ENCODE measurements at places on chromosomes 3 and 15.

DNA sequence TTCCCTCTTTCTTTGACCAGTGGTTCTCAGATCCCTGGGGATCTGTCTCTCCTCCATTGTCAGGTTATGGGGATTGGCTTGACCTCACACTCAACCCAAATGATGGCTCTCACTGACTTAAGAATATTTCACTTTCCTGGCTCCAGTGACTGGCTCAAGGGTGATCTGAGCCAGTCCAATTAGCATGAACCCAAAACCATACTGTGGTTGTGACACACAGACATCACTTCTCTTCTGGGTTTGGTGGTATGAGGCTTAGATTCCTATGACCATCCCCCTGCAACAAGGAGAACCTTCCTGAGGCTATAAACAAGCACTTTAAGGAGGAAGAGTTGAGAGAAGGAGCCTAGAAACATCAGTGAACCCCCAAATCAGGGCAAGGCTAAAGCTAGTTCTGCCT lies 85.8 kb downstream of the KCNAB1 start:
- no peak for DNase-seq

DNA sequence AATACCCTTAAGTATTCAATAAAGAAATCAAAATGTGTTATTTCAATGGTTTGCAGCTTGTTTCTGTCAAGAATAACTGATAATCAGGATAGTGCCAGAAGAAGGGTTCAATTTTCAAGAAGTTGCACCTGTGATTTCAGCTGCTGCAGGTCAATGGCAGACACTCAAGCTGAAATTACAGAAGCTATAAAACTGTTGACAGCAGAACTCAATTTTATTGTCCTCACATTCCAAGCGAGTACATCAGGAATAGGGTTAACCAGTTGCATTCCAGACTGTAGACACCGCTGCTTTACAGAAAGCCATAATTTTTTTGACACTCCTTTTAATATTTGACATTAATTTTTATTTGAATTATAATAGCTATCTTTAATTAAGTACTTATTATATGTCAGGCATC lies 364.1 kb downstream of the CGGBP1 start:
- no peak for DNase-seq

- no peak for DNase-seq
Measured at GRCh38 chr3:122576174-122576940, 1.1 kb upstream of the PARP15 start.

GRCh38 chr3:106103383-106103782 lies 234.6 kb upstream of the CBLB start:
- no peak for DNase-seq

GRCh38 chr15:78828920-78829319 lies 17.7 kb upstream of the ADAMTS7 start:
- DNase-seq: no peak

DNA sequence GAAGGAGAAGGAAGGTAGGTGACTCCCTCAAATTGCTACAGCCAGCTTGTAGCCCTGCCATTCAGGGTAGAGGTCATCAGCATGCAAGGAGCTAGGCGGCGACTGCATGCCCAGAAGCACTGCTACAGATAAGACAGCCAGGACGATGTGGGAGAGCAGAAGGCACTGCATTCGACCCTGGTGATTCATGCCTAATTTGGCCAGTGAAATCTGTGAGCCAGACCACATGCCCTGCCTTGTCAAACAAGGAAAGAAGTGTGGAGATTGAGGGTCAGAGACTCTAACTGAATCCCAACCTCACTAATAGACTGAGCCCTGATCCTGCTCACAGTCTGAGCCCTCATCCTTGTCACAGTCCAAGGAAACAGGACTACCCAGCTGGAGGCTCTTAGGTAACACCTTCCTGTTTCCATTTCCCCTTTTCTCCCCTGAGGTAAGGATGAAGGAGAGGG lies 86.6 kb downstream of the LINGO1 start:
- DNase-seq: no peak

- DNase-seq: no peak
Measured at GRCh38 chr3:106275592-106275991, 406.8 kb upstream of the CBLB start.

DNA sequence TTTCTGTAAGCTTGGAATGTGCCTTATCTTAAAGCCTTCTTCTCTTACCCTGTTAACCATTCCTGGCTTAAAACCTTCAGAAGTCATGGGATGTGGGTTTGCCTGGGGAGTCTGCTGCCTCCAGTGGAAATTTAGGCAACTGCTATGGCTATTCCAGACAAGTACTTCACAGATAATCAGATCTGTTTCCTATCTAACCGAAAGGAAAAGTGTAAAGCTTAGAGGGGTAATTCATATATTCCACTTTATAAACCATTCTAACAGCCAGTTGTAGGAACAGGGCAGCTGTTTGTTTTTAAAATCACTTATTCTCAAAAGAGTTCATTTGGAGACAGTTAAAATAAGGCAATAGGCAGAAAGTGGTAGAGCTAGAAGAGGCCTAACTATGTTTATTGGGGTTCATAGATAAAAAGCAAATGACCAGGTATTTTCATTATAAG lies 219.9 kb downstream of the TCF12 start:
- peak; percentile 83 for DNase-seq

- DNase-seq: no peak
Measured at GRCh38 chr3:11384074-11384473, 111.9 kb downstream of the ATG7 start.

GRCh38 chr3:138079901-138080300 lies 35.5 kb downstream of the DZIP1L start:
- no peak for DNase-seq
